Activated T-helper 9 cell treated with anti-CD3 and anti-CD28 coated beads, Interleukin-2, amount 50 U/mL, for 16 hours (primary cell): ENCODE measurements at places on chromosomes 12 and 14.

DNA sequence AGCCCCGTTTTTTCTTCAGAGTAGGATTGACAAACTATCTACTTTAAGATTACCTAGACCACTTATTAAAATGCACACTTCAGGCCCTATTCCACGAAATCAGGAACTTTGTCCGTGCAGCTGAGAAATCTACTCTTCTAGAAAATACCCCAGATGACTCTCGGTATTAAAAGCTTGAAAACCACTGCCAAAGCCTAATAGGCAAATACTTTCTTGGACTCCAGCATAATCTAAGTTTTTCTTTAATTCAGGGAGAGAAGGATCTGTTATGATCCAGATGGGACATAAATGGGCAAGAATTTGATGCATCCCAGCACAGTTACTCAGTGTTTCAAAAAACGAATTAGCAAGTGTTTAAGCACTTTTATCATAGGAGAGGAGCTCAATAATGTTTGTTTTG is 94.5 kb downstream of the TMX1 start:
- DNase-seq = no peak

DNA sequence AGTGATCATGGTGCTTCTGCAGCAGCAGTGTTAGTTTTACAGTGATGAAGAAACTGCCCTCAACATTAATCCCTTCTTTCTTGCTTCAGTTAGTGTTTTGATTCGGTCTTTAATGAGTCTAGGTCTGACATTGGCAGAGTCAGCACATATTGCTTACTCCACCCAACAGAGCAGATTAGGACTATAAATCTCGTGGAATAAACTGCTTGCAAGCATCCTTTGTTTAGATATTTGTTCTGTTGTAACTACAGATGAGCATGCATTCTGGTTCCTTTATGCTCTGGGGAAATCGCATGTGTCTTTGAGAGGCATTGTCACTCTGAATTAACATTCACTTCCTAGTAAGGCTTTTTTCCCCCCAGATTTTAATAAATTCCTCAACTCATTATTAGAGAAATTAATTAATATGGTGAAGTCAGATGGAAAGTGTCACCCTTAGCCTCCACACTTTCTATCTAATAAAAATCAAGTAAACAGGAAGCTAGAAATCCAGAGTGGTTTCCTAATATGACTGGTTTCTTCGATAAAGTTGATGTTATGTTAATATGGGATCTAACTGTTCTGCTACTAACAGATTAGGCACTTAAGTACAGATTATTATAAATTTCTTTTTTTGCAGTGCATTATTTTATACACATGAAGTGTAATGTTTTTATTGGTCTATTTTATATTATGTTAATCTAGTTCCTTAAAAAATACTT is 86.2 kb upstream of the SSTR1 start:
- DNase-seq = no peak

DNA sequence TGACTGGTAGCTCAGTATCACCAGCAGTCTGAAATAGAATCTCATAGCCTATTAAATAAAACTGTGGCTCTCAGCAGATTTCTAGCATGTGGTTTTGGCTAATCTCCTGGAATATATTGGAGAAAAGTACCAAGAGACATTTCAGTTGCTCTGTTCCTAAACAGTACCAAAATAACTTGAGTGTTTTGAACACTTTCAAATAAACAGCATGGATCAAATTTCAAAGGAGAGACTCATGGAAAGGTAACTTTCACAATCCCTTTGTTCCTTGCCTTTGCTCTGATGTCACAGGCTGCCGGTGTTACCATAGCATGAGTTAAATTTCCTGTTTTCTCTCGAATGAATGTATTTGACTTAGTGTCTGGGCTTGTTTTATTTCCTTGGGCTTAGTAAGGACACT is 3.4 kb downstream of the ARG2 start:
- no peak for DNase-seq

DNA sequence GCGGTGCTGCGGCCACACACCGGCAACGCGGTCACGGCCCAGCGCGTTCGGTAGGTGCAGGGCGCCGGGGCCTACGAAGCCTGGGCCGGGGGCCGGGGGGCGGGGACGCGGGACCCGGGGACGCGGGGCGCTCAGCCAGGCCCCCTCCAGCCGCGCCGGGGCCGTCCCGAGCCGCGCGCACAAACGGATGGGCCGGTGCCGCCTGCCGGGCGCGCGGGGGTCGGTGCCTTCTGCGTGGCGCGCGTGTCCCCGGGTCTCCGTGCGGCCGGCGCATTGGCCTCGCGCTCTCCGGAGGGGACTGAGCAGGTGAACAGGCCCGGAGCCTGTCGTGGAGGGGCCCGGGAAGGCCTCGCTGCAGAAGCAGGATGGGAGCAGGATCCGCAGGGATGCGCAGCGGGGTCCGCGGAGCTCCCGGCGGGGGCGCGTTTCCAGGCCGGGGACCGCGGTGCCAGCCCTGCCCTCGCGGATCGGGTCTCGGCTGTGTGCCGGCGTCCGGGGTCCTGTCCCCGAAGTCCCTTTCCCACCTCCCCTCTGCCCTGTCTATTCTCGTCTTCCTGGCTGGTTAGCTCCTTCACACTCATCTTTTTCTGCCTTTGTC is 421 bp downstream of the GLT1D1 start:
- no peak for DNase-seq

- DNase-seq = no peak
These were observed 26.9 kb upstream of the LTBP2 start for GRCh38 chr14:74638966-74639365.

DNA sequence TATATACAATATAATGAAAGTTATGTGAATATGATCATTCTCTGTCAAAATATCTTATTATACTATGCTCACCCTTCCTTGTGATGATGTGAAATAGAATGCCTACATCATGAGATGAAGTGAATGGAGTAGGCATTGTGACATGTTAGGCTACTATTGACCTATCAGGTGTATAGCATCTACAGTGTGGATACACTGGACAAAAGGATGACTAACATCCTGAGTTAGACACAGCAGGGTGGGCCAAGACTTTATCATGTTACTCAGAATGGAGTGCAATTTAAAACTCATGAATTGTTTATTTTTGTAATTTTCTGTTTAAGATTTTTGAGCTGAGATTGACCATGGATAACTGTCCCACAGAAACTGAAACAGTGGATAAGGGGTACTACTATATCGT is 53.4 kb upstream of the NAV3 start:
- DNase-seq = no peak

- no peak for DNase-seq
These were observed 2.8 kb downstream of the TRHDE start for GRCh38 chr12:72274931-72275330.

- DNase-seq = no peak
These were observed 59.2 kb downstream of the RASSF8 start for GRCh38 chr12:26017484-26018211.
